ENCODE measurements at places on chromosomes 3 and 15. TPM values are rescaled to one million over a fixed set of nuclear protein-coding genes. Genes with fewer than 3 reads are reported as not detected.

- no peak for DNase-seq
These were observed 245.4 kb downstream of the ULK4 start for GRCh38 chr3:41716471-41716870.

GRCh38 chr15:68022061-68022460 is 32.1 kb upstream of the PIAS1 start:
- no peak for DNase-seq

DNA sequence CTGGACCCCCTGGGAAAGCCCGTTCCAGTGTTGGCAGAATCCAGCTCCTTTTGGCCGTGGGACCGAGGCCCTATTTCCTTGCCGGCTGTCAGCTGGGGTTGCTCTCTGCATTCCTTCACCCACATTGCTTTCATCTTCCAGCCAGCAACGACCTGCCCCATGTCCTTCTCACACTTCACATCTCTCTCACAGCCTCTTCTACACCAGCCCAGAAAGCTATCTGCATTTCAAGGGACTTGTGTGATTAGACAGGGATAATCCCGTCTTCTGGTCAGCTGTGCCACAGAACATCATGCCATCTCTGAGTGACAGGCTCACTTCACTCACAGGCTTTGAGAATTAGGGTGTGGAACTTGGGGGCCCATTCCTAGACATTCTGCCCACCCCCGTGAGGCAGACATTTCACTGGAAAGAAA is 16.4 kb downstream of the EFCC1 start:
- no peak for DNase-seq

GRCh38 chr3:66991459-66991858 is 6.6 kb upstream of the KBTBD8 start:
- DNase-seq: no peak

- DNase-seq: no peak
These were observed 5.9 kb downstream of the FAM162A start for GRCh38 chr3:122389892-122390291.

DNA sequence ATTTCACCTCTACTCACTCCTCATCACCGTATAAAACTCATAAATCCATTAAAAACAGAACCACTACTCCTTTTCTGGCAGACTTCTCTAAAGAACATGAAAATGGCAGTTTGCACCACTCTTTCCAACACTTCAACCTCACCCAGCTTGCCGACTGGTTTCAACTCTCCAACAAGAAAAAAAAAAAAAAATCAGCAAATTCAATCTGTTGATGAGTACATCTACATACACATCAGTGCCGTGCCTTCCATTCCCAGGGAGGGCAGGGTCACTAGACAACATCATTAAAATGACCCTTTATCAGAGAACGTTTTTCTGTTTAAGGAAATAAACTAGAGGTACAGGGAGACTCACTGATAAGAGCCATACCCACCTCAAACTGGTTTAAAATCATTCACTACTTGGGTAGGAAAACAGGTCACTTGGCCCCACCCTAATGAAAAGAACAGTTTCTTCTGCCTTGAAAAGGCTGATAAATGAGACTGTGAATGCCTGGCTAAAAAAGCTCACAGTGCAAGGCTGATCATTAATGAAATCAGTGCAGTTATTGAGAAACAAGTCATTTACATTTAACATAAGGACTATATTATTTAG is 6.0 kb downstream of the ANXA2 start:
- no peak for DNase-seq

DNA sequence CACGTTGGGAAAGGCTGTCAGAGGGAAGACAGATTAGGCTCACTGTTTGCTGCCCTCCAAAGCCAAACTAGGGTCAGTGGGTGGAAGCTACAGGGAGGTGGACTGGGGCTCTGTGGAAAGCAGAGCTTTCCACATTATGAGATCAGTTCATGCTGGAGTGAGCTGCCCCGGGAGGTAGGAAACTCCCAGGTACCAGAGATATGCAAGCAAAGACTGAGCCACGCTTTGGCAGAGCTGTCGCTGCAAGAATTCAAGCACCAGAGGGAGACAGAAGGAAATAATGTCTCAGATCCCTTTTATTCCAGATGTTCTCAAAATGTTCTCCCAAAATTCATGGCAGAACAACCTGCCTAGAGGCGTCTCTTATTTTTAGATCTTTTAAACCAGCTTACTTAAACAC is 286.6 kb downstream of the WDR72 start:
- peak; percentile 14 for DNase-seq

- DNase-seq: no peak
These were observed 124.0 kb upstream of the STT3B start for GRCh38 chr3:31408720-31409119.

DNA sequence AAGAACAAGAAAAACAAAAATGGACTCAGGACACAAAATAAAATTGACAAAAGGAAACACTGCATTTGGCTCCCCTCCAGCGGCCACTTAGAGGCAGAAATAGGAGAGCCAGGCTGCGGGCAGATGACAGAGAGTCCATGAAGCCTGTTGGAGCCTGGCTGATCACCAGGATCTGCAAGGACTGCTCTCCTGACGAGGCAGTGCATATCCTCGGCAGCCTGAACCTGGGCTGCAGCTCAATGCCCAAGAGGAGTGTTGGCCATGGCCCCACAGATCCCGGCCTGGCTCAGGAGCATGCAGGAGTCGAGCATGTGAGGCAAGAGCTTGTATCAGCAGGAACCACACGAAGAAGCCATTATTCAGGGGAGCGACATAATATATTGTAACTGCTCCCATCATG is 199.8 kb downstream of the STT3B start:
- no peak for DNase-seq

DNA sequence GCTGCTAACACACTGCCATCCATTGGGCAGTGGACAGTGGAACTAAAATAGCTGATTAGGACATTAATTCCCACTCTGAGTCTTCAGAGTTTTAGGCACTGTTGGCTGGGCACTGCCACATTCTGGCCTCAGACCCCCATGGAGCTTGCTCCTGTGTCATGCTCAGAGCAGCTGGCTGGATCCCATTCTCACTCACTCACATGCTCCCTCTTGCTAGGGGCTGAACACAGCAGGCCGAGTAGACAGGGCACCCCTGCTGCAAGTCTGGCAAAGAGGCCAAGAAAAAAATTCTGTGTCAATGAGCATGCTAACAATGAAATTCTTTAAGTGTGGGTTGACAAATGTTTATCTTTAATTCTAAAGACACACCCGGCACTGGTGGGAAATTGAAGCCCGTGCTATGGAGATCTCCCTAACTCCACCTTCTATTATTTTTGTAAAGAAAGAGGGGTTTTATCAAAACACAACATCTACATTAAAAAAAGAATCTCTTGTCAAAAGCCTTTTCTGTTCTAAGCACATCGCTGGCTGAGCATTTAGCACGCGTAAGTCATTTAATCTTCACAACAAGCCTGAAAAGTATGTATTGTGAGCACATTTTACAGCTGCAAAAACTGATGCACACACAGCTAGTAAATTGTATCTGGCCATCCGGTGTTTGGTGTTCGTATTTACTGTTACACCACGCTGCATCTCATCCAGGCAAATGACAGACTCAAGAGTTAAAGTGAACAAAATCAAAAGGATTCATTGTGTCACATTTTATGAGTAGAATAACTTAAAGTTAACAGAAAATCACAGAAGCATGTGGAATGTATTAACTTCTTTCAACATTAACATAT is 362.1 kb downstream of the PLOD2 start:
- no peak for DNase-seq

DNA sequence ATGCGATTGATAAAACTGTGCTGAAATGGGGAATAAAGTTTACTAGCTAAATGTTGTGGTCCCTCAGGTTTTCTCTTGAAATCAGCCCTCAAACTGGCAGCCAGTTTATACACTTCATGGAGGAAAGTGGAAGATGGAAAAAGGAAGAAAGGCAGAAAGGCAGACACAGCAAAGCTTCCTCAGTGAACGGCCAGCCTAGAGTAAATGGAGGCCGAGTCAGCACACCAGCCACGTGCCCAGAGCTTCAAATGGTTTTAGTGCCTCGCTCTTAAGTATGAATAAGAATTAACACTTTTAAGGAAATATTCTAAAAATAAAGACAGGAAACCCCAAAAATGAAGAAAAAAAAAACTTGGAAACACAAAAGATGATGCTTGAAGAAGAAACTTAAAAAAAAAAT is 48.3 kb downstream of the GNB4 start:
- no peak for DNase-seq

DNA sequence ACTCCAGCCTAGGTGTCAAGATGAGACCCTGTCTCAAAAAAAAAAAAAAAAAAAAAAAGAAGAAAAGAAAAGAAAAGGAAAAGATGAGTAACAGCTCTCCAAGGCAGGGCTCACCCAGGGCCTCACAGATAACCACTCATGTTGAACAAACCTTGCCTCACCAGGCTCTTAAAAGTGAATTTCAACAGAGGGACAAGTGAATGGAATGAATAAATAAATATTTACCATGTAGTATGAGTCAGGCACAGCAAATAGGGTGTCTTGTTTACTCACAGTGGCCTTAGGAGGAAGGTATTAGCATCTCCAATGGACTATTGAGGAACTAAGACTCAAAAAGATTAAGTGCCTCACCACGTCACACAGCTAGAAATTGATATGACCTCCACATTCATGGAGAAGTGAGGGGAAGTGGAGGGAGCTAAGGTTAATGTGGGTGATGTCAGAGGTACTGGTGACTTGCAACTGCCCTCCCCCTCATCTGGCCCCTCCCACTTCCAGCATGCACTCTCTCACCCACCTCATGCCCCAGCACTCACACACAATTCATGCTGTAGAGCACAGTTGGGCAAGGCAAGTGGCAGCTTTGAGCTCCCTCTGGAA is 255.5 kb downstream of the UACA start:
- no peak for DNase-seq

- no peak for DNase-seq
These were observed 32.4 kb downstream of the DZIP1L start for GRCh38 chr3:138082992-138083386.

Gene LRRN1
- 22.6 TPM for total RNA-seq

Gene AMT
- total RNA-seq: 48.1 TPM

Gene ITIH1
- not detected for total RNA-seq

Gene PLSCR2
- total RNA-seq: 5.1 TPM

Gene CLDN18
- not detected for total RNA-seq

Gene ETV5
- 51.1 TPM for total RNA-seq

Gene GYG1
- 24.5 TPM for total RNA-seq

Gene PIF1
- 124 TPM for total RNA-seq

Gene VGLL3
- 1.5 TPM for total RNA-seq

Gene RFTN1
- 0.81 TPM for total RNA-seq

Gene STAC
- total RNA-seq: 5.2 TPM

Data from H7 (cell line).